Head of caudate nucleus (tissue), 42 donors: ENCODE measurements at places on chromosomes 2 and 18.

GRCh38 chr2:179850188-179850587 is 11.2 kb downstream of the ZNF385B start:
- DNase-seq, result no peak

- peak; percentile 67 for DNase-seq
These were observed 11.5 kb downstream of the SPEG start for GRCh38 chr2:219446101-219446504.

DNA sequence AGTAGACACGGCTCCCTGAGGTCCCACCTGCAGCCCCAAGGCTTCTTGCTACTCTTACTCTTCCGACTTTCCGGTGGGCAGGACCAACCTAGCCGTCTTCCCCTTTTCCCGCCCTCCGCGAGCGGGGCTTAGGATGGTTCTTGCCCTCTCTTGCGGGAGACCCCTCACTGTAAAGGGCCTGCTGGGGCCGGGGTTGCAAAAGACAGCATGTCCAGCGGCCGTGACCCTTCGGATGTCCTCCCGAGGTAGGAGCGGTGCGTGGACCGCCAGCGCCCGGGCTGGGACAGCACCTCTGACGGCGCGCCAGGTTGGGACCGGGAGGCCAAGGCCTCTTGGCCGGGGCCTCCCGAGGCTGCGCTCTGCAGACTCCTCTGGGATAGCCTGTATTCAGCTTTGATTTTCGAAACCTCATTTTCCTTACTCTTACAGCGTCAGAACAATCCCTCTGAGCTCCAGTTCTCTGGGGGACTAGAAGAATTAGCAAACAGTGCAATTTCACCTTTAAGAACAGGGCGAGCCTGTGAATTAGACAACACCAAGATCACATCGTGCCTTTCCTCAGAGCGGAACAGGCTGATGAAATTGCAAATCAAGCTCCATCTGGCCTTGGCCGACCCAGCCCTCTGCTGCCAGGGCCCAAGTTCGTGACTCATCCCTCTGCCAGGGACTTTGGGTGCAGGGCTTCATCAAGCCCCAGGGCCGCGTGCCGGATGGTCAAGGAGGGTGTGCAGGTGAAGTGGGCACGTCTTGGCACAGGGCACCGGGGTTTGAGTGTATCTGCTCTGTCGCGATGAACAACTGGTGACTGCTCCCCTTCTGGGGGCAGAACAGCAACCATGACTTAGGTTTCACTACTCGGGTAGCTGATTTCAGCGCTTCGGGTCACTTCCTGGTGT is 777 bp downstream of the MOCOS start:
- DNase-seq, result no peak

DNA sequence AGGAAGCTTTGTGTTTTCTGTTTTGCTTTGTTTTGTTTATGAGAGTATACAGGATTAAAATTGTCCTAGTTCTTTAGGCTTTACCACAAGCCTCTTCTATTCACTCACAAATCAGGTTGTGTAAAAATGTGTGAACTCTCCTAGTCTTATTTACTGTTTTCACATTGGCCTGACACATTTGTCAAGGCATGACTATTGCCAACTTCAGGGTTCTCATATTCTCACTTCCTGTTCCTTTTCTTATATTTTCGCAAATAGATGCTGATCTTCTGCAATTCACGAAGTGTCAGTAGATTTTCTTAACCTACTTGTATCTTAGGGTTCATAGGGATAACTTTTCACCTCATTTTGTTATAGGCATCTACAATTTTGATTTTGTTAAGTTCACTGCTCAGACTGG is 67.1 kb downstream of the CCDC102B start:
- no peak for DNase-seq

- DNase-seq, result no peak
These were observed 81.0 kb downstream of the EPC2 start for GRCh38 chr2:148725564-148725963.

GRCh38 chr2:236612737-236613136 is 43.1 kb downstream of the ACKR3 start:
- DNase-seq, result no peak

DNA sequence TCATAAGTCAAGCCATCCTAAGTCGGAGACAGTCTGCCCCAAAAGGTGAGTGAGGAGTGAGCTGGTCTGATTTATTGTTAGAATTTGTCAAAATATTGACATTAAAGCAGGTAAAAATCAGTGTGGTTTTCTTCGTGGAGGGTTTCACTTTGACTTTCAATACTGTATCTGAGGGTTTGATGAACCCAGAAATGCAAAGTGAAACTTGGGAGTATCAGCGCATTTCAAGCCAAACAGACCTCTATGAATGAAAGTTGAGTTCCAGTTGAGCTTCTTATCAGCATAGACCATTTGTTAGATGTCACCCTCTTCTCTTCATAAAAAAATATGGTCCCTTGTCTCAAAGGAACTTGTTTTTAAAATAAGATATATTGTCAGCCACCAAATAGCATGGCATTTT is 21.7 kb upstream of the CXCR4 start:
- no peak for DNase-seq

DNA sequence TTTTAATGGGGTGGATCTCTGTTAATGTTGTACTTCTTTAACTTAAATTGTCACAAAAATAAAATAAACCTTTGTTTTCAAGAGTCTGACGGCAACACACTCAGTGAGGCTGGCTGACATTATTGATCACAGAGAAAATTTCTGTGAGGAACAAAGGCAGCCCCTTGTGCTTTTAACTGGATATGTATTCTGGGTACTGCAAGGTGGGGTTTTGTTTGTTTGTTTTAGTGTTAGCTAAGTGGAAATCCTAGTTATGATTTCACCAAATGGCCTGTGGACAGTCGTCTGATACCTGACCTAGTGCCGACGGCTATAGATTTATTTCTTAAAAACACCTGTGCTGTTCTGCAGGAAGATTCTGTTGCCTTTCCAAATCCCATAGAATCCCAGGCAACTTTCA is 1329.5 kb upstream of the ZEB2 start:
- DNase-seq, result no peak

DNA sequence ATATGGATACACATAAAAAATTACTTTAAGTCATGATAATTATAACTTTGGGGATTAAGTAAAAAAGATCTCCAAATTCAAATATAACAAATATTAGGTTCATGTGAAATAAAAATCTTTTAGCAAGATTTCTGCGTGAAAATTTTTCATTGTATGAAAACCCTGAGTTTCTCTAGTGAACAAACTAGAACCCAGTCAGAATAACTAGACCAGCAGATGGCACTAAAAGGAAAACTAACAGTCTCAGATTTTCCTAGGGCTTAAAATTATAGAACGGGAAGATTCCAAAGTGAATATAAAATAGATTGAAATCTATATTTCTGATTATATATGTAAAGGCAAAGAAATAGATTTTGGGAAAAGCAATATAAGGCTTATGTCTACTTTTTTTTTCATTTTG is 43.3 kb downstream of the TMEM200C start:
- DNase-seq, result no peak

- DNase-seq, result no peak
These were observed 29.1 kb upstream of the MGAT4A start for GRCh38 chr2:98759827-98760625.

GRCh38 chr18:10514082-10514481 is 11.7 kb upstream of the NAPG start:
- no peak for DNase-seq

DNA sequence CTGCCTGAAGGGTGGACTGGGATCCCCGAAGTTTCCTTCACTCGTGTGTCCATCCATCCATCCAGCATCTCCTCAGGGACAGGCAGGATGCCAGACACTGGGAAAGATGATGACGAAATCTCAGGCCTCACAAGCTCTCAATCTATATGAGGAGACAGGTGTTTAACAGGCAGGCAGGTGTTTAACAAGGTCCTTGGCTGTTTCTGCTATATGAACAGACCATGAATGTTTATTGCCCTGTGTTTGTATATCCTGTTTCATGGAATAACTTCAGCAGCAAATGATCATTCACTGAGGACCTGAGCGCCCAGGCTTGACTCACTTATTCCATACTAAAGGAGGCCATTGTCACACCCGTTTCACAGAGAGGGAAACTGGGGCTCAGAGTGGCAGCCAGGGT is 685.8 kb upstream of the HS6ST1 start:
- no peak for DNase-seq

GRCh38 chr2:162372818-162373217 is 28.9 kb downstream of the GCA start:
- DNase-seq, result no peak

DNA sequence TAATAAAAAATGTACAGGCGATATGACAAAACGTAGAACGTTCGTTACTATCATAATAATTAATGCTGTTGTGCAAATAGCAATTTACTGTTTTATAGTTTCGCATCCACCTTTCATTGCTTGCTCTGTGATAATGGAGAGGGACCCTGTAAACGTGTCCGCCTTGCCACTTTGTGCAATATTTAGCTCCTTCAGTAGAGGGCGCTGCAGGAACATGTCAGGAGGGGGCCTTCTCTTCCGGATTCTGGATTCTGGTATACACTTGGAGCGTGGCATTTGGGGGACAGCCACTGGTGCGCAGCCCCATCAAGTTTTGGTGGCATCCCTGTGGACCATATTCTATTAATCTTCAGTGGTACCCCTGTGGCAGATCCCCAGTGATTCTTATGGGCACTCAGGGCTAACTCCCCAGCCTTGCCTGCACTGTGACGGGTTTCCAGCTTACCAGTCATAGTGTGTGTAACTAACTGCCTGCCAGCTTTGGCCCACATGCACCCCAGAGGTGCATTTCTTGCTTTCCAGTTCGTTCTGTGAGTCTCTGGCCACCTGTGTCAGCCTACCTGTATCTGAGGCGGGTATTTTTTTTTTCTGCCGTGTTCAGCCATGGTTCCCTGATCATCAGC is 140.3 kb downstream of the CYRIA start:
- DNase-seq, result no peak

DNA sequence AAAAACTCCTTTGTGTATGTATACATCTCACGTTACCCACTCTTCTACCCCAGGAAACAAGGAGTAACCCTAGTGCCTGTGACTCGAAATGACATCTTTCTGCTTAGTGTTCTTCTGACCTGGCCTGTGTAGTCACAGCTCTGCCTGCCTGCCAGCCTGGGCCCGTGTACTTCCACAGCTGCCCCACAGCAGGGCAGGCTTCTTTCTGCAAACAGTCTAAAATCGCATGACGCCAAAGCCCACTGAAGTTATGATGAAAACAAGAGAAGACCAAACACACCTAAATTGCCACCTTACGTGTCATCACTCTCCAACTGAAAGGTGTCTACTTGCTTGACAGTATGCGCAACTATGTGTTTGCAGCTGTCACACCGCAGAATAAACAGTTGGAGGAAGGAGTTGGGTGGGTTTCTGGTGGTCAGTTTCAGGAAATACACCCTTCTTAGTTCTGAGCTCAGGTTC is 1.5 kb downstream of the GAREM1 start:
- peak; percentile 37 for DNase-seq

GRCh38 chr2:56444339-56444738 is 260.5 kb downstream of the CCDC85A start:
- DNase-seq, result no peak

- DNase-seq, result no peak
These were observed 322.6 kb downstream of the ASXL3 start for GRCh38 chr18:33900638-33901037.

- DNase-seq, result no peak
These were observed 32.3 kb upstream of the ASNSD1 start for GRCh38 chr2:189628817-189629530.

DNA sequence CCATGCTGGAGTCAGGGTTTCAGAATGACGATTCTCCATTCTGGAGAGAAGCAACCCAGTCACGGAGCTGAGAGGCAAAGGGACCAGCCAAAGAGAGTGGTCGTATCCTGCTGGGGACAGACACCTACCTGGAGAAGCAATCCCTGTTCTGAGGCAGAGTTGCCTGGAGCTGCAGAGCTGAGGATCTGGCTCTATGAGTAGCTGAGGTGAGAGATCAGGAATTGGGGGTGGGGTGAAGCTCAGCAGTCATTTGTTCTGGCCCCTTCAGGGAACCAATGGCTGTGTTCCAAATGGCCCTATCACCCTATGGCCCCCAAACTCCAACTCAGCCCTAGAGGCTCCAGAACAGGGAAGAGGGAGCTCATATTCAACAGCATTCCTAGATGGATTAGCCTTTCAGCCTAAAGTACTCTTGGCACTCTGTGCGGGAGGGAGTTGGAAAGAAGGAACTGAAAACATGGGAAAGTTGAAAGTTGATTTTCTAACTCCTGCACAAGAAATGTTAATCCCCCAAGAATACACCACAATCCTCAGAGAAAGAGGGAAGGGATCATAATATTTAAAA is 3.3 kb upstream of the ATRAID start:
- no peak for DNase-seq

- no peak for DNase-seq
These were observed 15.8 kb upstream of the BOD1L2 start for GRCh38 chr18:57131101-57131500.

DNA sequence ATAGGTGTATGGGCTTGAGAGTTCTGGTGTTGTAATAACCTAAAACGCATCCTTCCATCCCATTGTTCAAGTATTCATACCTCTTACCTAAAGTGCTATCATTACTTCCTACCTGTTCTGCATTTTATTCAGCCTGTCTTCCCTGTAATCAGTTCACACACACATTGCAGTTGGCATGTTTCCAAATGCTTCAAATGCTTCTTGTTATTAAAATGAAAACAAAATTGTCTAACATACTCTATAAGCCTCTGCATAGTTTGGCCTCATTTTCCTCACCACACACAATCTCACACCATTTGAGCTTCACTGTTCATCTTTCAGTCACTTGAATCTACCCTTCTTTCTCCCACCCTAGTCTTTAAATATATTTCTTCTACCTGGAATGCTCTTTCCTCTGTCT is 1178.2 kb upstream of the NRXN1 start:
- no peak for DNase-seq

GRCh38 chr18:13989199-13989598 is 73.9 kb upstream of the MC2R start:
- DNase-seq, result no peak

DNA sequence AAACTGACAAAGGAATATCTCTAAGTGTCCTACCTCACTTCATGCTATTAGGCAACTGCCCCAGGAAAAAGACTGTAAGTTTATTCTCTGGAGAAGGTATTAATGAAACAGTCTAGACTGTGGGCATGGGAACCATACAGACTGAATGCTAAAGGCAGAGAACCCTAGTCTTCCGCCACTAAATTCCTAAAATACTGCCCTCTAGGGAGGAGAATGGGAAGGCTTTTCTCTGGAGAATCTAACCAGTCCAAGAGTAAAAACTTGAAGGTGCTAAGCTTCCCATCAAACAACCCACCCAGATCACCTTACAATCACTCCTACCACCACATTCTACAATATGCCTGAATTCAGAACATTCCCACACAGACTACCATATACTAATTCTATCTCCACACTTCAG is 3.4 kb downstream of the SRBD1 start:
- DNase-seq, result no peak

DNA sequence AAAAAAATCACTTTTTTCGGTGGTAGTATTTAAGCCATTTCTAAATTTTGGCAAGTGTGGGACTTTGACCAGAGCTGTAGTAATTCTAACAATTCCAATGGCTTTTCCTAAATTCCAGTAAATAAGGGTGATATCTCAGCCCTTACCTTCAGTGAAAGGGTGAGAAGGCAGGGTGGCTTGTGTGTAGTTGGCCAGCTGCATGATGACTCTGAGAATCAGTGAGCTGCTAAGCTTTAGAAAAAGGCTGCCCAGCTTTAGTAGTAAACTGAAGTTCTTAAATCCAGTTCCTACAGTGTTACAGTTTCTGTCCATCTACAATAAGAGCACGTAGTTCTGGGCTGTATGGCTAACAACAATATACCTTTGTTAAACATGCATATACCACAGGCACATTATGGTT is 42.0 kb downstream of the OXER1 start:
- DNase-seq, result no peak
